Activated CD8-positive, alpha-beta memory T cell treated with anti-CD3 and anti-CD28 coated beads for 1 hour (primary cell): ENCODE measurements at places on chromosomes 12 and 14.
A peak's percentile ranks its signal among the peaks of the same experiment; 100 is the strongest.

GRCh38 chr14:76920331-76921087, 94.3 kb downstream of the LRRC74A start:
- DNase-seq = no peak

DNA sequence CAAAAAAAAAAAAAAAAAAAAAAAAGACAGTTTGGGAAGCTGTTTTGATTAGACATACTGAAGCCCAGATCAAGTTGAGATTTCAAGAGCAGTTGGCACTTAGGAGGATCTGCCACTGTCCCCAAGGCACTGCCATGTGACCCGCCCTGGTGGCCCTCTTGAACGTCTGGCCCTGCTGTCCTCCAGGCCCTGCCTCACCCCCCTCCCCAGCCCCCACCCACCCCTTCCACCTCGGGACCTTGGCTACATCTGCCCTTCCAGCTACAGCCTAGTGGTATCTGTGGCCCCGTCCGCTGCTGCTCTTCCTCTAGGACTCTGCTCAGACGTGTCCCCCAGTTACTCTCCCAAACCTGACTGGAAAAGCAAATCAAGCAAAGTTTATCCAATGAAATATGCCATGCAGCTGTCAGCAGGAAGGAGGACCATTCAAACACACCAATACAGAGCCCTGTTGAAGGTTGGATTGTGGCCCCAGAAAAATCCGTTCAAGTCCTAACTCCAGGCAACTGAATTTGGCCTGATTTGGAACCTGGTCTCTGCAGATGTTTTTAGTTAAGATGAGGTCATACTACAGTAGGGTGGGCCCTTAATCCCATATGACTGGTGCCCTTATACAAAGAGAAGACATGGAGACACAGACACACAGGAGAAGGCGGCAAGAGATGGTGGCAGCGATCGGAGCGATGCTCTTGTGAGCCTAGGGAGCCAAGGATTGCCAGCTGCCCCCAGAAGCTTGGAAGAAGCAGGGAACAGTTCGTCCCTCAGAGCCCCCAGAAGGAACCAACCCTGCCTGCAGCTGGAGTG, 17.7 kb downstream of the SLC25A29 start:
- DNase-seq = no peak

DNA sequence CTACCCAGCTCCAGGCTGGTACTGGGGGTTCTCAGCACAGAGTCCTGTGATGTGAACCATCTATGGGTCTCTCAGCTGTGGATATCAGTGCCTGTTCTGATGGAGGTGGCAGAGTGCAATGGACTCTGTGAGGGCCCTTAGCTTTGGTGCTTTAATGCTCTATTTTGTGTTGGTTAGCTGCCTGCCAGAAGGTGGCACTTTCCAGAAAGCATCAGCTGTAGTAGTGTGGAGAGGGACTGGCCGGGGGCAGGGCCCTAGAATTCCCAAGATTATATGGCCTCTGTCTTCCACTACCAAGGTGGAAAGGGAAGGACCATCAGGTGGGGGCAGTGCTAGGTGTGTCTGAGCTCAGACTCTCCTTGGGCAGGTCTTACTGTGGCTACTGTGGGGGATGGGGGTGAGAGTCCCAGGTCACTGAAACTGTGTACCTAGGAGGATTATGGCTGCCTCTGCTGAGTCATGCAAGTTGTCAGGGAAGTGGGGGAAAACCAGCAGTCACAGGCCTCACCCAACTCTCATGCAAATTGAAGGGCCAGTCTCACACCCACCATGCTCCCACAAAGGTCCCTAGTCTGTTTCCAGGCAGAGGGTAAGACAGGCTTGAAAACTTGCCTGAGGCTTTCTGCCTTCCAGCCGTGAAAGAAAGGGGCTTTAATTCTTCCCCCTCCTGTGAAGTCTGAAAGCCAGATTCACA, 878.1 kb downstream of the C12orf50 start:
- no peak for DNase-seq

- no peak for DNase-seq
Observed at GRCh38 chr12:113861708-113862312, 104.3 kb downstream of the RBM19 start.

DNA sequence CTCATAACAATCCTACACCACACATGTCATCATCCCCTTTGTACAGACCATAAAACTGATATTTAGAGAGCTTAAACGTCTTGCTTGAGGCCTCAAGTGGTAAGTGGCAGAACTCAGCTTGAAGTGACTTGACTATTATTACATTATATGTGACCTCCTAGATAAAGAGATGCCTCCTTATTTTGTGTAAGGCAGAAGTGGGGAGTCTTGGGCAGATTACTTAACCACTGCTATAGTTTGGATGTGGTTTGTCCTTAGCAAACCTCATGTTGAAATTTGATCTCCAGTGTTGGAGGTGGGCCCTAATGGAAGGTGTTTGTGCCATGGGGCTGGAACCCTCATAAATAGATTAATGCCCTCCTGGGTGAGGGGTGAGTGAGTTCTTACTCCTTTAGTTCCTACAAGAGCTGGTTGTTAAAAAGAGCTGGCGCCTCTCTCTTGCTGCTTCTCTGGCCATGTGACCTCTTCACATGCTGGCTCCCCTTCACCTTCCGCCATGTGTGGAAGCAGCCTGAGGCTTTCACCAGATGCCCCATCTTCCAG, 37.4 kb downstream of the RCOR1 start:
- no peak for DNase-seq

DNA sequence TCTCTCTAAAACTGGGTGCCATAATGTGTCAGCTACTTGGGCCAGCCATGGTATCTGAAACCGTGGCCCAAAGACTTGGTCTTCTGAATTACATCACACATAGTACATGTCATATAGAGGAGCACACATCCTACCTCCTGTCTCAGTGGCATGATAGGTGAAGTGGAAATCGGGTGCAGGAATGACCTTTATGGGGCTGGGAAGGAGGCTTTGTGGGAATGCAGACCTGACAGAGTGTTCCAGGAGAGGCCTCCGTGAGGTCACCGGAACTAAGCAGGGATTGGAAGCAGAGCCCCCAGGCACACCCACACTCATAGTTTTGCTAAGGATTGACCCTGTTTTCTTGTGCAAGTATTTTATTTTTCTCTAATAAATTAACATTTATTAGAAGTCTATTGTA, 82.6 kb downstream of the NTF3 start:
- no peak for DNase-seq

DNA sequence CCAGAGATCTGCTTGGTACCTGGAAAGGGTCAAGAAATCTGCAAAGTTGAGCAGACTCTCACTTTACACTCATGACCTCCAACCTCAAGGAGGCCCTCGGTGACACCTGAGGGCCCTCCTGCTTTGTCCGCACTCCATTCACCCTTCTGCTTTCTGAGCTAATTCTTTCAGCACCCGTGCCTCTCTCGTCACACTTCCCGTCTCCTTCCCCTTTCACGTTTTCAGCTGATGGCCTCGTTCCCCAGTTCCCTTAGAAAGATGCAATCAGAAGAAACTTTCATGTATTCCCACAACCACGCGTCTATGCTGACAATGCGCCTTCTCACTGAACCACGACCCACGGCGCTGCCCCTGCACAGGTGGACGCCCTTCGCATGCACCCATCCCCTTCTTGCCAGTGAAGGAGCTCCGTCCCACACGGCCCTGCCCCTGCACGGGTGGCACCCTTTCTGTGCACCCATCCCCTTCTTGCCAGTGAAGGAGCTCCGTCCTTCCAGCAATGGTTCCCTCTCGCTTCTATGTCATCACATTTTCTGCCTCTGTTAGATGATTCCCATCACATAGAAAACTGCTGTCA, 340.1 kb upstream of the FKBP4 start:
- DNase-seq = no peak

DNA sequence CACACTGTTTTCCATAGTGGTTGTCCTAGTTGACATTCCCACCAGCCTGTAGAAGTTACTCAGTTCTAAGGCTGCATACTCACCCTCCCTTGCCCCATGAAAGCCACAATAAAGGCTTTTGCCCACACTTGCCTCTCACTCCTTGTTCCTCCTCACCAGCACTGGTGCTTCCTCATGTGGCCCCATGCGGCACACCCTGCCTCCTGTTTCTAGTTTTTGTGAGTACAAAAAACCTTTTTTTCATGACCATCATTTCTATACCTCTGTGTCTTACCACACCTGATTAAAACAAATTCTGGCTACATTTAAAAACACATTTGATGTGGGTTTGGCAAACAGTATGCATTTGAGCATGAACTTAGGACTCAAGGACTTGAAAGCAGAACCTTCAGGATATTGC, 40.7 kb upstream of the RIN3 start:
- DNase-seq = no peak

- no peak for DNase-seq
Observed at GRCh38 chr12:58148405-58148804, 207.0 kb downstream of the ATP23 start.

DNA sequence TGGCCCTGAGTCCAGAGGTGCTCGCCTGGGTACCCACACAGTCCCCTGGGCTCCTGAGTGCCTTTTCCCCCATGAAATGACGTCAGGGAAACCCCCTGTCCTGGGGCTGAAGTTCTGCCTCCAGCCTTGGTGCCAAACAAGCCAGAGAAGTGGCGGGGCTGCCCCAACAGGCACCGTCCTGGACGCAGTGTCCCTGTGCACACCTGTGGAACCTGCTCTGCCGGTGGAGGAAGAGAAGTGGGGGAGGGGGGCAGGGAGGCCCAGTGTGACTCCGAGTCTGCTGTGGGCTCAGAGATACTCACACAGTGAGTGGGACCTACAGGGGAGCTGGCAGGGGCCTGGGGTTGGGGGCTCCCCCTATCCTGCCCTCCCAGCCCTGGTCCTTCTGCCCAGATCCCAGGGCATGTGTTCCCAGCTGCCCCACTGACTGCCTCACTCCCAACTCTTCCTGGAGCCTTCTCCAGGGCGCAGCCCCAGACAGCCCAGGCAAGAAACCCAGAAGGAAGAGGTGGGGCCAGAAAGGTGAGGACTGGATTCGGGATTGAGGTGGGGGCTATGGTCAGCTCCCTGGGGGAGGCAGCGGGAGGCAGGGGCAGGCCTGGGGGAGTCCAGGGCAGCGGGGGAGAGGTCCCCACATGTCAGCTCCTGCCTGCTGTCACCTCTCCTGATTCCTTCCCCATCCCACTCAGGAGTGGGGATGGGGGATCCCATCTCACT, 24.7 kb downstream of the CCDC85C start:
- DNase-seq = no peak

DNA sequence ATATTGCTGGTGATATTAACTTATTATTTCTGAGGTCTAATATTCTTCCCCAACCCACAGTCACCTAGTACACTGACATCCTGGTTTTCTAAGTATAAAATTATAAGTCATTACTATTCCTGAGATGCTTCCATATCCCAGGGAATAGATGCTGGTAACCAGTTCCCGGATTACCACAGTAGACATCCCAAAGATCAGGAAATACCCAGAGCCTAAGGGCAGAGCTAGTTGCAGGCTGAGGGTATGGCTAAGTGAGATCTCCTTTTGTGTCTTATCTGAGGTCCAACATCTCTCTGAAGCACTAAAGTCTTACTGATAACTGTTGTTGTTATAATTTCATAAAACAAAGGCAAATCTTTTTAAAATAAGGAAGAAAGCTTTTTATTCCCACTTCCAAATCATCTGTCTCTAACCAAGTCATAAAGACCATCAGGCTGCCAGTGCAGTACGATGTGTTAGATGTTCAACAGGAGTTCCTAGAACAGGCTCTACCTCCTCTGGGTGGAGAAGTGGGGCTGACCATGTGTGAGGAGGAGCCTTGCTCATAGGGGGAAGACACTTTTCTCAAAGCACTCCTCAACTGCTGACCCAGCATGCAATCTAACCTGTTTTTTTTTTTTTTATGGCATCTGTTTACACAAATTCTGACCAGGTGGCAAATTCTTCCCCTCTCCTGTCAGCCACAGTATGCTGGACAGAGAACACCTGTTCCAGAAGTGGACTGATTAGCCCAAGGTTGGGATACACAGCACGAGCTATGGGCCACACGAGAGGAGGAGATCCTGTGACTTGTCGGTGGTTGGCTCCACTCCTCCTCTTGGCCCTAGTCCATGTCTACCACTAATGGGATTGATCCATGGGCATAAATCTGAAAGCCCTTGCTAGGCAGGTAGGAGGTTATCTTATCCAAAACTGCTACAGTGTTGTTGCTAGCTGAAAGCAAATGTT, 16.1 kb upstream of the GRIP1 start:
- no peak for DNase-seq

- no peak for DNase-seq
Observed at GRCh38 chr12:62435303-62436163, 31.1 kb upstream of the MON2 start.

- DNase-seq = peak; percentile 85
Observed at GRCh38 chr14:105090493-105091053, 25.3 kb upstream of the GPR132 start.

GRCh38 chr14:24066496-24067132, 4.7 kb upstream of the CPNE6 start:
- no peak for DNase-seq

- DNase-seq = no peak
Observed at GRCh38 chr14:74141703-74142102, 56.9 kb downstream of the LIN52 start.

DNA sequence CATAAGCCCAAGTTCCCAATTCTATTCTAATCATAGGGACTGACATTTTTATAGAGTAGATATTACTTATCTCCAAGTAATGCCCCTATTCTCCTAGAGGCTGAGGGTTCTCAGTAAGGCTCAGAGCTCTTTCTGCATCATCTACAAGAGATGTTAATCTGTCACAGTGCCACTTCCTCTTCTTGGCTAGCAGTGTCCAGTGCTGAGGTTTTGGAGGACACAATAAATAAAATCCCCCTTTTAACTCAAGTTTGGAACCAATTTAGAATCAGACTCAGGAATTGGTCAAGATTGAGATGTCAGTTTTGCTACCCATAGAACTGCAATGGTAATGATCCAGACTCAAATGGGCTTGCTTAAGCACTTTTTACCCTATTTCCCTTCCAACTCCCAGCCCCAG, 154.1 kb upstream of the ARID2 start:
- DNase-seq = no peak

GRCh38 chr12:30794591-30795409, 40.0 kb upstream of the CAPRIN2 start:
- DNase-seq = no peak

DNA sequence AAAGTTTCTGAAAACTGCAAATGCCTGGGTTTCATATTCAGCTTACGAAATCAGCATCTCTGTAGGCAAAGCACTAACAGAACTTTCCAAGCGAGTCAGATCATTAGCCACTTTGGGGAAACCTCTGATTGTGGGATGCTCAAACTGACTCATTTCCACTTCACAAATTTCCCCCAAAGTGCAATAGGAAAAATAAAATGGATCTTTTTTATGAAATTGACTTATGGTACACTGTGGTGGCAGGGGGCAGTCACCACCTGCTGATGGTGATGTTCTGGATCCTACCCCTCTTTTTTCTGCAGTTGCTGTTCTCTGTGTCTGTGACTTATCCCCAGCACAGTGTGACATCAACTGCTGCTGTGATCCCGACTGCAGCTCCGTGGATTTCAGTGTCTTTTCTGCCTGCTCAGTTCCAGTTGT, 5.6 kb downstream of the TCTN1 start:
- no peak for DNase-seq

DNA sequence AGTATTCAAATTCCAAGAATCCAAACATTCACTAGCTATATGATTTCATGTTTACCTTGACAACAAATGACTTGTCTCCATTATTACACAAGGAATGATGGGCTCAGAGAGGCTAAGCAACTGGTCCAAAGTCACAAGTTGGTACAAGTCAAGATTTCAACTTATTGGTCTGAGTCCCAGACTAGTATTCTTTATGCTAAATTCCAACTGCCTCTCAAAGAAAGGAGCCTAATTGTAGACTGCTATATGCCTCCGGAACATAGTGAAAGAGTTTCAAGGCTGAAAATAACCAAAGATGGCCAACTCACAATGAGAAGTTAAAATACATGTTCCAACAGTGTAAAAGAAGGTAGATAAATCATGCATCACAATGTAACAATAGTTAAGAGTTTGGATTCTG, 7.5 kb downstream of the BTG1 start:
- DNase-seq = no peak
